ENCODE measurements at places on chromosomes 13 and 19. TPM values are rescaled to one million over a fixed set of nuclear protein-coding genes. Genes with fewer than 3 reads are reported as not detected.

DNA sequence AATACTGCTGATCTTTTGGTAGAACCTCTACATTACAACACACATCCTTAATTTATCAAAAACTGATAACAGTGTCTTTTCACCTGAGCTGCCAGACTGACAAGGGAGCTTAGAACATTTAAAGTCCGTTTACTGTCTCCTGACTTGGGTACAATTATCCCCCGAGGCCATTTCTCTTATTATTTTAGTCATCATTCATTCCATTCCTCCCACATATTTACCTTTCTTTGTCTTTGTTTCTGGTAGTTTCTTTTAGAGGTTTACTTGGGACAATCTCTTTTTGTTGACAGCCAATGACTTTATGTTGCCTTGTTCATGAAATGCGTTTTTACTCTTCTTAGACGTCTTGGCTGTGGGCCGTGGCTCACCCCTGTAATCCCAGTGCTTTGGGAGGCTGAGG is 186.9 kb downstream of the PCCA start:
- H3K27ac ChIP-seq, result no peak overlapping the region
- H3K4me3 ChIP-seq, result no peak overlapping the region
- peaks cover under 1% of the 10 kb centered on the region for H3K36me3 ChIP-seq
- H3K4me1 ChIP-seq, result no peaks in the 10 kb centered on the region
- no peak for DNase-seq
- H3K27me3 ChIP-seq, result no peaks in the 10 kb centered on the region

DNA sequence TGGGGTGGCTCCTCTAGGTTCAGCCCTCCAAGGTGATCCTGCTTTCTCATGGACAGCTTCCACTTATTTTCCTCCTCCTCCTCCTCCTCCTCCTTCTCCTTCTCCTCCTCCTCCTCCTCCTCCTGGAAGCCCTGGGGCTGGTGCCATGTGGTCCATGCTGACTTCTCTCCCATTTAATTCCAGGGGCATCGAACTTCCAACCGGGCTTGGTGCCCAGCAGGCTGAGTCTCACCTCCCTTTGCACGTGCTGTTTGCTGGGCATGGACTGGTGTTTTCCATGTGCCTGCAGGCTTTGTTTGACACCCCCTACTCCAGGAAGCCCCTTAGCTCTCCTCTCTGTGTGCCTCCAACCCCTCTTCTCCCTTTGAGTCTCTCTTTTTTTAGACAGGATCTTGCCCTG is 3.7 kb downstream of the MAST3 start:
- H3K4me1 ChIP-seq, result no peaks in the 10 kb centered on the region
- no peak for DNase-seq
- H3K36me3 ChIP-seq, result no peaks in the 10 kb centered on the region
- H3K27ac ChIP-seq, result no peak overlapping the region
- H3K4me3 ChIP-seq, result no peak overlapping the region
- H3K27me3 ChIP-seq, result no peaks in the 10 kb centered on the region

- H3K4me1 ChIP-seq, result no peaks in the 10 kb centered on the region
- no peak for DNase-seq
- H3K4me3 ChIP-seq, result no peak overlapping the region
- H3K27me3 ChIP-seq, result no peaks in the 10 kb centered on the region
- H3K36me3 ChIP-seq, result no peaks in the 10 kb centered on the region
- no peak overlapping the region for H3K27ac ChIP-seq
These were observed 606.6 kb downstream of the EFNB2 start for GRCh38 chr13:105928901-105929300.

- no peaks in the 10 kb centered on the region for H3K36me3 ChIP-seq
- H3K4me3 ChIP-seq, result no peak overlapping the region
- DNase-seq, result no peak
- H3K4me1 ChIP-seq, result no peaks in the 10 kb centered on the region
These were observed 222.4 kb downstream of the TDRD3 start for GRCh38 chr13:60619461-60619860.

- no peaks in the 10 kb centered on the region for H3K27me3 ChIP-seq
- peaks cover 62% of the 10 kb centered on the region for H3K4me1 ChIP-seq
- peak overlapping the region; percentile 69 for H3K27ac ChIP-seq
- no peaks in the 10 kb centered on the region for H3K36me3 ChIP-seq
- no peak for DNase-seq
These were observed 43.3 kb upstream of the RNF113B start for GRCh38 chr13:98220271-98220791.

DNA sequence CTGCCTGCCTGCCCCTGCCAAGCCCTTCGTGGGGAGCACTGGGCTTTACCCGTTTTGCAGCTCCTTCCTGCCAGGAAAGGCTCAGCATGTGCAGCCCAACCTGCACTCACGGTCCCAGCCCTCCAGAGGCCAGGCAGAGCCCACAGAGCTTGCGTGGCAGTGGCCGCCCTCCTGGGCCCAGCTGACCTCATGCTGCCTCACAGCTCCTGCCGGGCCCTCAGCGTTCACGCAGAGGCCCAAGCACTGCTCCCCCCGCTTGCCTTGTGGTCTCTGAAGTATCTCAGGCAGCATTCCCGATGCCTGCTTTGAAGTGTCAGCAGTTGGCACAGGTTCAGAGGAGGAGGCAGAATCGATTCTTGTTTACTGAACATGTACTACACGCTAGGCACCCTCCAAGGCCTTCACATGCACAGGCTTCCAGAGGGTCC is 32.5 kb downstream of the CAPN12 start:
- H3K27me3 ChIP-seq, result no peaks in the 10 kb centered on the region
- peaks cover 56% of the 10 kb centered on the region for H3K36me3 ChIP-seq
- peaks cover 24% of the 10 kb centered on the region for H3K4me1 ChIP-seq
- DNase-seq, result no peak
- peak overlapping the region; percentile 11 for H3K27ac ChIP-seq

DNA sequence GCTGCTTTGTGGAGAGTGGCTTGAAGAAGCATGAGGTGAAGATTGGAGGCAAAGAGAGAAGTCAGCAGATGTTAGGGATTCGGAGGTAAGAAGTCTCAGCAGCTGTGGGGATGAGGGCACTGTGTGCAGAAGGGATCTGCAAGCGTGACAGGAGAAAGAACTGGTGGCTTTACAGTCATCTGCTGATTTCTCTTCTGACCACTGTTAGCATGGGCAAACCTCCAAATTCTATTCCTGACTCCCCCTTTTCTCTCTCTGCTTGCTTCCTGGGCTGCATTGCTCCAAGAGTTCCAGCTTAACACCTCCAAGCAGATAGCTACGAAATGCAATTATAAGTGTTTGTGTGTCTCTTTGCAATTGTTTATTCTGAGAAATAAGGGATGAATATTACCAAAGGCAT is 159.6 kb downstream of the GGACT start:
- H3K27me3 ChIP-seq, result no peaks in the 10 kb centered on the region
- H3K27ac ChIP-seq, result no peak overlapping the region
- no peak for DNase-seq
- no peaks in the 10 kb centered on the region for H3K4me1 ChIP-seq
- no peak overlapping the region for H3K4me3 ChIP-seq

DNA sequence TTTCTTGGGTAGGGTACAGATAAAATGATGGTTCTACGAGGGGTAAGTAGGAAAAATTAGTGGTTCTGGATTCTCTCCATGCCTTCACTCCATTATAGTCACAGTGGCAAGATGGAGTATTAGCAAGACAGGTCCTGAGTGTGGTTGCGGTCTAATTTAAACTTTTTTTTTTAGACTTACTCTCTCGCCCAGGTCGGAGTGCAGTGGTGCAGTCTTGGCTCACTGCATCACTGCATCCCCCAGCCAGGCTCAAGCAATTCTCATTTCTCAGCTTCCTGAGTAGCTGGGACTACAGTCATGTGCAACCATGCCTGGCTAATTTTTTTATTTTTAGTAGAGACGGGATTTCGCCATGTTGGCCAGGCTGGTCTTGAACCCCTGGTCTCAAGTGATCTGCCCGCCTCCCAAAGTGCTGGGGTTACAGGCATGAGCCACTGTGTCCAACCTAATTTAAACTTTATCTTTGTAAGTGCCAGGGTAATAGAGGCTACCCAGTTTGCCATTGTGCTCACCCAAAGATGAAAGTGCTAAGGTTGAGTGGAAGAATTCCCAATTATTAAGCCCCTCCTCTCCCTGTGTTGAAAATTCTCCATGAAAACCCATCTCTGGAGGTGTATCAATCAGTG is 135.6 kb downstream of the TM9SF2 start:
- no peaks in the 10 kb centered on the region for H3K36me3 ChIP-seq
- no peaks in the 10 kb centered on the region for H3K27me3 ChIP-seq
- no peaks in the 10 kb centered on the region for H3K4me1 ChIP-seq
- no peak overlapping the region for H3K27ac ChIP-seq
- no peak for DNase-seq
- H3K4me3 ChIP-seq, result no peak overlapping the region

Gene CBY2
- total RNA-seq, result not detected

Gene FAM216B
- total RNA-seq, result not detected

Gene SIGLEC14
- total RNA-seq, result not detected

Gene WIZ
- total RNA-seq, result 16.5 TPM

Gene CGB2
- not detected for total RNA-seq

Gene KRTDAP
- total RNA-seq, result 1.1 TPM

Gene NOTCH3
- total RNA-seq, result 11.3 TPM

Gene PRR22
- 1.3 TPM for total RNA-seq

Measured in pancreas (tissue), 10 donors.